Activated CD4-positive, alpha-beta T cell treated with anti-CD3 and anti-CD28 coated beads for 36 hours (primary cell): ENCODE measurements at places on chromosomes 5 and 9. TPM values are rescaled to one million over a fixed set of nuclear protein-coding genes. Genes with fewer than 3 reads are reported as not detected.

The PCSK5 gene
- total RNA-seq: 3.0 TPM

The PTGS1 gene
- not detected for total RNA-seq

DNA sequence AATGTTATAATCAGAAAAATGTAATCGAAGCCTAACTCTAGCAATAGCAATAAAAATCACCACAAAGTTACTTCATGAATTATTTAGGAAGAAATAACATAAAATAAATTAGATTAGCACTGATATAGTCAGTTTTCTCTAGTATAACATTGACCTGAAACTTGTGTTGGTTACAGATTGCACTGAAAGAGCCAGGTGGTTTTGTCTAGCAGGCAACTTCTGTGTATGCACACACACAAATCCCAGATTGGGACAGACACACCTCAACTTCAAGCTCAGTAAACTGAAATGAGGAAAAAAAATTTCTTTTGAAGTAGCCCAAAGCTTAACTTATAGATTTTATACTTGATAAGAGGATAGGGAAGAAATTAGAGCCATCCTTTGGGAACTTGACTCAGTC is 129.3 kb downstream of the EFNA5 start:
- no peak overlapping the region for H3K4me3 ChIP-seq
- no peak overlapping the region for H3K27ac ChIP-seq
- DNase-seq: no peak
- H3K4me1 ChIP-seq: peaks cover 10% of the 10 kb centered on the region
- peaks cover 7% of the 10 kb centered on the region for H3K27me3 ChIP-seq

DNA sequence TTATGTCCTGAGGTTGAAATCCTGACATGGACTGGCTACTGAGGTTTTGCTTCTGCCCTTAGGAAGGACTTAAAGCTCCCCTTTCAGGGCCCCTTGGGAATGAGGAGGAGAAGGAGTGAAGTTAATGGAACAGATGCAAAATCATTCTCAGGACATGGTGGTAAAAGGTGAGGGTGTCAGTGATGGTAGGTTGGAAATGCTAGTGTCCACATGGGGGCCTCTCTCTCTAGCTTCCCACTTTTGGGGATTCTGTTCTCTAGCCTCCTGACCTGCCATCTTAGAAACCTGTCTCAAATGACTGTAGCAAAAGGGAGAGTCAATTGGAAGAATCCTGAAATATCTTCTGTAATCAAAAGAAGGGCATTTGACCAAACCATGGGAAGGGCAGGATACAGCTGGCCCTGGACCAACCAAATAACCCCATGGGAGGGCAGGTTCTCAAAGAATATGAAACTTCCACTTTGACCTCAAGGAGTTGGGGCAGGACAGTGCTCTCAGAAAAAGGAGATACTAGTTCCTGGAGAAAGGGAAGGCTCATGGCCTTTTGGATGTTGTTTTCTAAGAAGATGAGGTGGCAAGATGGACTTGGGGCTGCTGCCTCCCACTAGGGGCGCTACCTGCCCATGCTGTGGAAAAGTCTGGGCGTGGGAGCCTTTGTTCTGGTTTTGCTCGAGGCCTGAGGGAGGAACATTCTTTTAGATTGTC is 21.2 kb upstream of the MLANA start:
- H3K27me3 ChIP-seq: no peaks in the 10 kb centered on the region
- no peaks in the 10 kb centered on the region for H3K36me3 ChIP-seq
- H3K4me3 ChIP-seq: no peak overlapping the region
- peak; percentile 61 for DNase-seq
- H3K4me1 ChIP-seq: peaks cover 4% of the 10 kb centered on the region
- H3K27ac ChIP-seq: peak overlapping the region; percentile 25

DNA sequence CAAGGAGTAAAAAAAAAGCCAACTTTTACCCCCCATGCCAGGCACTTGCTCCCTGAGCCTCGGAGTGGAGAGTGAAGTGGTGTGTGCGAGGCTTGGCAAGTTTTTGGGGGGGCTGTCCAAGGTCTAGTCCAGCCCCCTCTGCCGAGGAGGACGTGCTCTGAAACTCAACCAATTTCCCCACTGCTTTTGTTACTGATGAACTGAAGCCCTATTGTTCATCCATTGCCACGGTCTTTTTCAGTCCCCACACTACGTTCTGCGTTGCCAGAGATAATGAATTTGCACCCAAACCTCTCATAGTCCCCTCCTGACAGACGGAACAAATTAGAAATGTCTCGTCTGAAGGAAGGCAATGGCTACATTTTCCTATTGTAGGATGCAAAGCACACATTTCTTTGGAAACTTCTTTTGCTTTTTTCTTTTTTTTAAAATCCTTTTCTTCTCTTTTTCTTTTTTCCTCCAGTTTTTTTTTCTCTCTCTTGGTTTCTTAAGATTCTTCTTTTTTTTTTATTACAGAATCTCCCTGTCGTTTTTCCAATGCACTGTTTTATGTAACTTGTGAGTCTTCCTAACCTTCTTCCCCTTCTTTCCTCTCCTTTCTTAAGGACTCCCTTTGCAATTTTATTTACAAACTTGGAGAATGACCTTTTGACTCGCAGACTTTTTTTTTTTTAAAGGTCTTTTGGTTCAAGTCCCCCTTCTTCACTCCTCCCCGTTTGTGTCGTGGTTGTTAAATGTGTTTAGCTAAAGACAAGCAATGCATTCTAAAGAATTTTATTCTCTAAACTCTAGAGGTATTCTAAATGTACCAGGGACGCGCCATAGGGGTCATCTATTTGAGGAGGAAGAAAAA is 209.5 kb downstream of the MEF2C start:
- peaks cover 24% of the 10 kb centered on the region for H3K4me1 ChIP-seq
- DNase-seq: no peak
- no peak overlapping the region for H3K27ac ChIP-seq
- H3K27me3 ChIP-seq: peaks cover 76% of the 10 kb centered on the region
- peak overlapping the region; percentile 31 for H3K4me3 ChIP-seq

DNA sequence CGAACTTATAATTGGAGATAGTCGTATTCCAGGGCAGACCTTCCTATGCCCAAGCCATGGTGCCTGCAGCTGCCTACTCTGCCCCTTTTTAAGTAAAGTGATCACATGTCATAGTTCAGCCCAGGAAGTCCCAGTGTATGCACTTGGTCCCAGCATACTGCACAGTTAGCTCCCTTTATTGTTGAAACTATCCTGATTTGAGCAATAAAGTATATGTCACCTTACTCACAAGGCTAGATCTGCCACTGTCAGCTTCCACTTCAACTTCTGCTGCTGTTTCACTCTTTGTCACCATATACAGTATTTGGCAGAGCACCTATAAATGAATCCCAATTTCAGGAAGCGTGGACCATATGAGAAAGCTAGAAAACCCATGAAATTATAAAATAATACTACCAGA is 103.8 kb upstream of the PTGER4 start:
- H3K27me3 ChIP-seq: no peaks in the 10 kb centered on the region
- no peaks in the 10 kb centered on the region for H3K36me3 ChIP-seq
- no peak overlapping the region for H3K4me3 ChIP-seq
- peaks cover 41% of the 10 kb centered on the region for H3K4me1 ChIP-seq
- peak; percentile 13 for DNase-seq

DNA sequence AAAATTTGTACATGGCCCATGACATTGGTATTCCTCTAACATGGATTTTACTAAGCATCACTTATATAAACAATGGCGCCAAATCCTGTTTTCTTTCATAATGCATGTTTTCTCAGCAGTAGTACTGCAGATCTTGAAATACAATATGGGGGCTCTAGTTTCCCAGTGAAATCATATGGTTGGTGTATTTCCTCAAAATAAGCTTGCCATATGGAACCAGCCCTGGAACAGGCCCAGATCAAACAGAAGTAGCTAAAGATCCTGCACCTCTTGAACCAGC is 163.9 kb downstream of the ZNF608 start:
- H3K4me1 ChIP-seq: peaks cover 23% of the 10 kb centered on the region
- no peak overlapping the region for H3K4me3 ChIP-seq
- no peak overlapping the region for H3K27ac ChIP-seq
- DNase-seq: no peak
- H3K27me3 ChIP-seq: peaks cover 6% of the 10 kb centered on the region
- H3K36me3 ChIP-seq: no peaks in the 10 kb centered on the region

DNA sequence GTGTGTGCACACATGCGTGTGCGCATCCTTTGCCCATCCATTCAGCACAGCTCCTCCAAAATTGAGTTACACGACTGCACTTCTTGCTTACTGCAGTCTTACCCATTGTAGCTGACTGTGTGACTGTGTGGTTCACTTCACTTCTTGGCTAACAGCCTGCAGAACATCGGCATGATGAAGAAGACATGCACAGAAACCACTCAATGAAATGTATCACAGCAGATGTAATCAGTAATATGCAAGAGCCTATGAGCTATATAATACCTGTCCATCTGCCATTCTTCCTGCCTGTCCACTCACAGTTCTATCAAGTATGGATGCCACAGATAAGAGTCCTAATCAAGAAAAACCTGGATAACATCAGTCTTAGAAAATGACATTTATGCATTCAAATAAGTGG is 83.9 kb downstream of the TRPM3 start:
- H3K27ac ChIP-seq: no peak overlapping the region
- no peak for DNase-seq
- no peaks in the 10 kb centered on the region for H3K27me3 ChIP-seq
- H3K4me1 ChIP-seq: no peaks in the 10 kb centered on the region
- H3K4me3 ChIP-seq: no peak overlapping the region

- H3K27ac ChIP-seq: peak overlapping the region; percentile 55
- no peaks in the 10 kb centered on the region for H3K27me3 ChIP-seq
- no peak overlapping the region for H3K4me3 ChIP-seq
- peaks cover 62% of the 10 kb centered on the region for H3K36me3 ChIP-seq
Measured at GRCh38 chr5:179716286-179716685, 16.3 kb upstream of the MAML1 start.
